ENCODE measurements at places on chromosomes 4 and X.

- no peak for DNase-seq
Measured at GRCh38 chrX:114964374-114964773, 53.0 kb downstream of the IL13RA2 start.

DNA sequence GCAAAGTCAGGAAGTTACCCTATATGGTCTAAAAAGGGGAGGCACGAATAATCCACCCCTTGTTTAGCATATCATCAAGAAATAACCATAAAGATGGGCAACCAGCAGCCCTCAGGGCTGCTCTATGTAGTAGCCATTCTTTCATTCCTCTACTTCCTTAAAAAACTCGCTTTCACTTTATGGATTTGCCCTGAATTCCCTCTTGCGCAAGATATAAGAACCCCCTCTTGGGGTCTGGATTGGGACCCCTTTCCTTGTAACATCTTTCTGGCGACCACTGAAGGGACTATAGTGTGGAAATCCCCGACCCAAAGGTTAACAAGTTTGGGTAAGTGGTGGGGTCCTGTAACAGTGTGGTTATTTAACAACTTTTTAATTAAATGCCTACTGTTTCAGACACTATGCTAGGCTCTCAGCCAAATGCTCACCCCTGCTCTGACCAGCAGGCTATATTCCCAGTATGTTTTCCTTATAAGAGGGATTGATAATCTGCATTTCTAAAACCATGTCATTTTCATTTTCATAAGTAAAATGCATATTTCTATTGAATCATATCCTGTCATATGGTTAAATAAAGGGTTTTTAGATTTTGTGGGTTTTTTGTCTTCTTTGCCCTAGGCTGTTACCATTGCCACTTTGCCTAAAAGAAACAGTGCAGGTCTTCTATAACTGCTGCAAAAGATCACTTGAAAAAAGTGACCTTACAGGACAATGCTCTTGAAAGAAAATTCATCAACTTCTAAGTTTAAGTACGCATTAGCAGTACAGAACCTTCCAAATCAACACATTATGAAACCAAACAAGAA, 41.5 kb downstream of the ANAPC10 start:
- DNase-seq: no peak

- DNase-seq: no peak
Measured at GRCh38 chr4:165874791-165875371, 1.8 kb downstream of the TLL1 start.

DNA sequence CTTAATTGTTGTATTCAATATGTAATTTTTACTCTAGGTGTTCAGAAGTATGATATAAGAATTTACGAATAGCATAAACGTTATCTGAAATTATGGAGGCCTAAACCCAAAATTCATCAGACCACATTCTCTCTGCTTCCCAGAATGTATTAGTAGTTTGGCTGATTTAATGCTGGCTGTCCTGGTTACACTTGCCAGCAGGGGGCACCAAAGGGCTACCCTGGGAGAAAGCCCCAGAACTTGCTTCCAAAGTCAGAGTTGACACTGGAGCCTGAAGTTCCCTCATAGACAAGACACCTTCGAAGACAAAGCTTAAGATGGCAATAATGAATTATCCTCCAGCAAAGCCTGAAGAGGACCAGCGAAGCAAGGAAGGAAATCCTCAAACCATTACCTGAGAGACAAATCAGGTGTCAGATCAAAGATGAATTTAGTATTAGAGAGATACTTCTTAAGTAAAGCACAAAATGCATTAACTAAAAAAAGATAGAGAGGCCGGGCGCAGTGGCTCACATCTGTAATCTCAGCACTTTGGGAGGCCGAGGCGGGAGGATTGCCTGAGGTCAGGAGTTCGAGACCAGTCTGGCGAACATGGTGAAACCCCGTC, 11.3 kb upstream of the ANOS1 start:
- peak; percentile 2 for DNase-seq

DNA sequence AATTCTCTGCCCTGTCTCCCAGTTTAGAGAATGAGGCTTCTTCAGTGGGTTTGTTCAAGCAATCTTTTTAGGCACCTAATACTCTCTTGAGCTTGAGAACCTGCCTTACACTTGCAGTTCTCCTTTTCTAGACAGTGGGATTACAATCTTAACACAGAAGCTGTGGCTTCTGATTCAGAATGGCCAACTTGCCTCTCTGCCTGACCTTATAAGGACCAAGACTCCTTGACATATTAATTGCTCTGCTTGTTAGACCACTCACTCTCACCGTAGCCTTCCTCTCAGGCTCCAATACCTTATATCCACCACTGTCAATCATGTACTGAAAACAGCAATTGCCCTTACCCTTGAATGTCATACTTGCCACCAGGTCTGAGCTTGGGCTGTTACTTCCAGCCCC, 338.7 kb upstream of the MAOA start:
- no peak for DNase-seq

DNA sequence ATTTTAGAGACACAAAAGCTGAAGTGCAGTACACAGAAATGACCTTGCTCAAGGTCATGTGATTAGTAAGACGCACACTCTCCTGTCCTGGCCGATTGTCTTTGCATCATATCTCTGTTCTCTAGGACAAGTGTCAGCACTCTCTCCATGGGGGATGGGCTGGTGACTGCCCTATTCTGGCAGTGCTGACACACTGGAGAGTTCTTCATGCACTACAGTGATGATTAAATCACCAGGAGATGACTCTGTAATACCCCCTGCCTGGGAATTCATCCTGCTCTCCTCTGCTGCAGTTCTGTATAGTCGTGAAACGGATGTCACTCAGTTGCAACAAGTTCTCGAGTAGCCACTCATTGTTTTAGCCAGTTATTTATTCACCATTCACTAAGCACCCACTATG, 5.3 kb upstream of the SHISA3 start:
- no peak for DNase-seq

- no peak for DNase-seq
Measured at GRCh38 chr4:183543435-183543834, 38.6 kb downstream of the ING2 start.

DNA sequence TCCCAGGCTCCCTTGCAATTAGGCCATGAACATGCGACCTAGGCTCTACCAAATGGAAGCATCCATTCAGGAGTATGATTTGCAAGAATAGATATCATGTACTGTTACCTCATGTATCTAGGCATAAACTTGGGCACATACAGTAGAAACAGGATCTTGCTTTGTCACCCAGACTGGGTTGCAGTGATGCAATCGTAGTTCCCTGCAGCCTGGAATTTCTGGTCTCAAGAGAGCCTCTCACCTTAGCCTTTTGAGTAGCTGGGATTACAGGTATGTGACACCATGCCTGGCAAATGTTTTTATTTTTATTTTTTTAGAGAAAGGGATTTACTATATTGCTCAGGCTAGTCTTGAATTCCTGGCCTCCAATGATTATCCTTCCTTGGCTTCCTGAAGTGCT, 994.2 kb downstream of the ADGRL3 start:
- no peak for DNase-seq

- no peak for DNase-seq
Measured at GRCh38 chr4:71062436-71062835, 69.0 kb downstream of the DCK start.

GRCh38 chr4:55069248-55069647, 56.1 kb downstream of the KDR start:
- DNase-seq: no peak

DNA sequence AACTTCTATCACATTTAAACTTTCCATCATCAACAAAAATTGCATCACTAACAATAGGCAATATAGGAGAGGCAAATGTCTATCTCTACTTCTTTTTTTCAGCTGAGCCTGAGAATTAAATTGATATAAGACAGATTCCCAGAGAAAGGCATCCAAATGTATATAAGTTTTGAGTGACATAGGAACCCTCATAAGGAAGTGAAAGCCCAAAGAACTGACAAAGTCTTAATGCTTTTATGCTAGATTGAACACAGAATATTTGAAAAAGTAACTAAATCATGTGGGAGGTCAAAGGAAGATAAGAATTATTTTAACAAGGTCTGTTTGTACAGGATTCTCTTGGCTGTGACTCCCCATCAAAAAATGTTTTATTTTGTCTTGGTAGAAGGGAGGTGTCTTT, 714.9 kb downstream of the GRXCR1 start:
- no peak for DNase-seq

Measured in stimulated activated CD4-positive, alpha-beta T cell treated with anti-CD3 and anti-CD28 coated beads, Interleukin-15, amount 100 ng/mL, for 1 hour (primary cell).